Central memory CD4-positive, alpha-beta T cell (primary cell): ENCODE measurements at places on chromosomes 7 and 10.

- no peak for DNase-seq
Measured at GRCh38 chr10:35326466-35327235, 9.7 kb upstream of the CCNY start.

- no peak for DNase-seq
Measured at GRCh38 chr10:125137601-125138438, 22.5 kb downstream of the CTBP2 start.

DNA sequence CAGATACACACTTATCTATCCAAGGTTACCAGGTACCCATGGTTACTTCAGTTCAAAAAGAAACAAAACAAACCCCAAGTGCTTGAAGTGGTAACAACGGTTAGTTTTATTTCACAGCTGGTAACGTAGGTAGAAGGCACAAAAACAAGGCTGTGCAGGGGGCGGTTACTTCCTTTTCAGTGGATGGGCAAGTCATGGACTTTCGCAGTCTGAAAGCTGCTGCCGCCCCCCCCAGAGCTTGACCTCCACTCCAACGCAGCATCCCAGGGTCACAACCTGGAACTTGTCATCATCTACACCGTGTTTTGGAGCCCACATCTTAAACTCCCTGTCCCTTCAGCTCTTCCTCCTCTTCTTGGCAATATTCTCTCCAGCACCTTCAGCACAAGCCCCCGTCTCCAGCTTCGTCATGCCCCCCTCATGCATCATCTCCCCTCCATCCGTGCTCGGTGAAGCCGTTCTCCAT is 181.2 kb upstream of the ITGB1 start:
- DNase-seq = peak; percentile 96

GRCh38 chr10:6579904-6580278 is at the start of gene PRKCQ:
Gene PRKCQ, minus strand, starts transcription at chr10:6580276. Its CDS starts 65,141 bp downstream, at chr10:6515135.
- peak; percentile 44 for DNase-seq

GRCh38 chr10:54869022-54869421 is 68.0 kb upstream of the PCDH15 start:
- no peak for DNase-seq

- DNase-seq = no peak
Measured at GRCh38 chr10:112949143-112949823, 764 bp upstream of the TCF7L2 start.

GRCh38 chr7:47782022-47782421 is 166.2 kb downstream of the PKD1L1 start:
- no peak for DNase-seq

DNA sequence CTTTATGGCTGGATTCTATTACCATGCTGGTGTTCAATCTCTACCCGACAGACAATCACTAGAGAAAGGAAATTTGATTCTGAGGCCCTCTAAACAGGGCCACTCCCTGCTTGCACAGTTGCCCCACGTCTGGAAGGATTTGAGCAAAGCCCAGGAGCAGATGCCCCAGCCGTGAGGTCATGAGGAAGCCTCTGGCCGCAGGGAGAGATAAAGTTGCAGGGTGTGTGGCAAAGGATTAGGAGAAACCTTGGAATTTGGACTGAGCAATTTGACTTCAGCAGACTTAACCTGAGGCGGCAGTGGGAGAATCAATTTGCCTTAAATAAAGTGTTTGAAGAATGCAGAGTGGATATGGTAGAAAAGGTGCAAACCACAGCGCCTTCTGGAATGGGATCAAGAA is 40.2 kb upstream of the KLF6 start:
- DNase-seq = no peak

DNA sequence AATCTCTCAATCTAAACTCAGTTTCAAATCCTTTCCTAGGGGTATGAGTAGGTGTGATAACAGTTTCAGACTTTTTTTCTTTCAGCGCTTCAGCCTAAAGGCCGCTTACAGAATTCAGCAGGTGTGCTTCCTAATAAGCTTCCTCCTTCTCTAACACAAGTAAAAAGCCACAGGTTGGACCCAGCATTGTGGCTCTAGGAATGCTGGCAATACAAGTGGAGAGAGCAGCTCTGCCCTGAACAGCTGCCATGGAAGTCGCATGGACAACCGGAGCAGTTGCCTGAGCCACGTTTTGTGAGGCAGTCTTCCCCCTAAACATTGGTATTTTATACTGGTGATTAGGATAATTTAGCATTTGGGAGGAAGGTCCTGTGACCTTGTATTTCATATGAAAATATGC is 83.5 kb downstream of the ST7 start:
- no peak for DNase-seq

GRCh38 chr10:71835671-71836595 is 15.1 kb downstream of the PSAP start:
- DNase-seq = no peak

- no peak for DNase-seq
Measured at GRCh38 chr7:13742126-13742525, 247.3 kb downstream of the ETV1 start.

GRCh38 chr10:124510759-124511158 is 49.1 kb downstream of the LHPP start:
- no peak for DNase-seq

GRCh38 chr10:88841316-88842111 is 10.1 kb downstream of the ANKRD22 start:
- DNase-seq = no peak

- DNase-seq = no peak
Measured at GRCh38 chr10:78254013-78254412, 220.3 kb downstream of the RPS24 start.

DNA sequence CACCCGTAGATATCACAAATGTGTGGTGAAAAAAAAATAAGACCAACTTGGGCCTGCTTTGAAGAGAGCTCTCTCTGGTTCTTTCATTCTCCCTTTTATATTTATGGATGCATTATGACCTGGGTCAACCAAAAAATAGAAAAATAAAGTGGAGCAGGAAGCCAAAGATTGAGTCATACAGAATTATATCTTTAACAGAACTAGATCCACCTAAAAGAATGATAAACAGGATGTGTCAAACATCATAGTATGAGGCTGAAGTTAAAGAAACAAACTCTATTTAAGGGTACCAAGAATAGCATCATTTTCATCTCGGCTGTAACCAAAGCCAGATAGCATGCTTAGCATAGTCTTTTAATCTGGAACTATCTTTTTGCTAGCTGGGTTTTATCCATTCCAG is 28.8 kb upstream of the NMT2 start:
- DNase-seq = no peak

GRCh38 chr7:87216701-87217508 is 2.6 kb downstream of the TMEM243 start:
- DNase-seq = peak; percentile 72

GRCh38 chr7:127821146-127821545 is 169.2 kb downstream of the SND1 start:
- DNase-seq = no peak
